SHP77 treated with DMSO at 0.1 percent for 48 hours (cell line): ENCODE measurements at places on chromosomes 4 and X.

DNA sequence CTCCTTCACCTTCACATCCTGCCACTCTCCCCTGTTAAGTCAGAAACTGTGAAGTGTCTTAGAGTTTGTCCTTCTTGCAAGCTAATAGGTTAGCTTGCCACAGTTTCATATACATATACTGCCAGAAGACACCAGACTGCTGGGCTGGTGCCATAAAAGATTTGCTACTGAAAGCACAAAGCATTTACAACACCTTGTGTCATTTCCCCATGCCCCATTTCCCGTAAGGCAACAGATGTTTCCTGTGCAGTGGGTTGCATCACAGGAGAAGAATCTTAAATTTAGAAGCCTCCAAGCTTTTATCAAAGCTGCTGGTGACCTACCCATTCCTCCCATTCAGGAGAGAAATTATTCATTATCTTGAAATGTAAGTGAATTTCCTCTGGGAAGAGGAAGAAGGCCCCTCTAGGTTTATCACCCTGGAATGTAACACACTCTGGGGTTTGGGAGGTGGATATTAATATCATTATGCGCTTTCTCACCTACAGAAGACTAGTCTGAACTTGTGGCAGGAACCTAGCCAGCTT is 34.5 kb upstream of the RAB33B start:
- no peak for DNase-seq

GRCh38 chr4:41976775-41977516 is 4.6 kb upstream of the DCAF4L1 start:
- DNase-seq = no peak

- no peak for DNase-seq
Measured at GRCh38 chr4:182179105-182179504, 64.1 kb upstream of the TENM3 start.

DNA sequence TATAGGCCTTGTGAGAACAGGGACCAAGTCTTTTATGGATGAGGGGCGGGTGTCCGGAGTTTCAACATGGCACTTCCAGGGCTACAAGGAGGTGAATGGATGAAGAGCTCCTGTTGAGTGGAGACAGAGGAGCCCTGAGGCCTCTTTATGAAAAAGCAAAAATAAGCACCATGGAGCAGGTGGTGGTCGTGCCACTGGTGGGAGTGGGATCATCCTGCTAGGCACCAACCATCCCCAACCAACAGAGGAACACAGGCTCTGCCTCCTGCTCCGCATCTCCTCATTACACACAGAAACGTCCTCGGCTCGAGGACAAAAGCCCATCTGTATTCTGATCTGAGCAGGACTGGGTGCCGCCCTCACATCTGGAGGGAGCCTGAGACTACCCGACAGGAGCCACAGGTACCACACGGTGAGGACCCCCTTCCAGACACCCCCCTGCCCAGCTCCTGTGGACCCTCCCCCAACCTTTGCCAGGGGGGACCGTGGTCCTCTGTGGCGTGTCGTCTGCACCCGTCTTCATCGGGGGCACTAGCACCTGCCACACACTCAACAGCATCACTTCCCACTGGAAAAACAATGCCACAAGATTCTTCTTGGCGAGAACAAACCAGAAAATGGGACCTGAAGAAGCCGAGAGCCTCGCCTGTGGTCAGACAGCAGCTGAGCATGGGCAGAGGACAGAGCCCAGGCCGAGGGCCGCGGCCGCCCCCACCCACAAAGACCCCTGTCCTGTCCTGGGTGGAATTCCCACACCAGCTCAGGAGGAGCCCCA is 3.9 kb upstream of the PDE6B start:
- DNase-seq = no peak
